ENCODE measurements at places on chromosomes 5 and 9.

- no peak for DNase-seq
Measured at GRCh38 chr9:127731938-127732337, 3.2 kb downstream of the TOR2A start.

GRCh38 chr5:80414113-80414512, 6.2 kb downstream of the ZFYVE16 start:
- no peak for DNase-seq

- DNase-seq: no peak
Measured at GRCh38 chr5:59178482-59178881, 595.6 kb downstream of the RAB3C start.

- no peak for DNase-seq
Measured at GRCh38 chr5:73114044-73114688, 6.2 kb upstream of the TMEM171 start.

DNA sequence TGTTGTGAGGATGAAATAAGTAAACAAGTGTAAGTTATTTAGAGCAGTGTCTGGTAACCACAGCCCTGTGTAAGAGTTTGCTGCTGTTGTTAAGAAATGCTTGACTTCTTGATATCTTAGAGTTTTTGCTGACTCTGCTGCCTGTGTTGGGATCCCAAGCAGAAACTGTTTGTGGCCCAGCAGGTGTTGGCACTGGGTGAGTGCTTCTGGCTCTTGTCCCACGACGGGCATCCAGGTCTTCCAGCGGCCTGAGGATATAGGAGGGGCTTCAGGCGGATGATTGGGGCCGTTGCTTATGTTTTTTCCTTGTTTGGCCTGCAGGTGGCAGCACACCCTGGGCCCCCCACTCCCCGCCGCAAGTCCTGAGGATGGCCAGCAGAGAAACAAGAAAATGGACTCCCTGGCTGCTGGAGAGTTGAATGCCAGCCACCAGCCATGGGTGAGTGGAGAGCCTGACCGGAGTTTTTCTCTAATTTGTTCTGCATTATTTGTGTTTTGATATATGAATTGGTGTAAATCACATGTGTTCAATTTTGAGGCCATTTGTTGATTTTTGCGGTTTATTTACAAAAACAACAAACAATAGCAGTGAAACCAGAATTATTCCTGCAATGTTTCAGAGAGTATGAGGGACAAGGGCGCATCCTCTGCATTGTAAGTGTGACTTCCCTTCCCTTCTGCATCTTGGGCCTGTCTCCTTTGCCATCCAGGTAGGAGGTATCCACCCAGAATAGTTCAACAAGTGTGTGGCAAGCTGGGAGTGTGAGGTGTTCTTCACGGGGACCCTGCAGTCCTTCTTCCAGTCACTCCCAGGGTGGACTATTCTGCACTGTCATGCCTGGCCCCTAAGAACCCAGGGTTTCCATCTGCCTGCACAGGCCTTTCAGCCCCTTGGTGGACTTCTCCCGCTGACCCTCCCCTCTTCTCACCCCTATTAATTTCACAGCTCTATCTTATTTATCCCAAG, 50.3 kb downstream of the SLC22A5 start:
- peak; percentile 73 for DNase-seq

- DNase-seq: no peak
Measured at GRCh38 chr9:89609426-89610006, 4.7 kb downstream of the GADD45G start.

DNA sequence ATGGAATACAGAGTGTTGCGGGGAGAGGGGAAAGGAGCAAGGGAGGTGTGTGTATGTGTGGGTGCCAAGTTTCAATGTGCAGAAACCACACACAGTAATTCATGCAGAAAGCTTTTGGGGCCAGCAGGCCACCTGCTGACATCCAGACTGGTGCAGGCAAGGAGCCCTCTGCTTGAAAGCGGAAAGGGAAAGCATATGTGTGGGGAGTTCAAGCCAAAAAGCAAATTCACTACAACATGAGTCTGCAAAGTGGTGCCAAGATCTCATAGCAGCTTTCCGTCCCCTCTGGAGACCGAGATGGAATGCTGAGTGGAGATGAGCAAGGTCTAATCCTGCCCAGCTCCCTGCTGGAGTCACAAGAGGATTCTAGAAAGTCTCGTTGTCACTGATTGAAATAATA, 159.7 kb upstream of the VLDLR start:
- DNase-seq: no peak

GRCh38 chr9:108193026-108193710, 662.6 kb downstream of the ACTL7B start:
- DNase-seq: no peak

- no peak for DNase-seq
Measured at GRCh38 chr9:32497921-32498320, 28.1 kb downstream of the RIGI start.

DNA sequence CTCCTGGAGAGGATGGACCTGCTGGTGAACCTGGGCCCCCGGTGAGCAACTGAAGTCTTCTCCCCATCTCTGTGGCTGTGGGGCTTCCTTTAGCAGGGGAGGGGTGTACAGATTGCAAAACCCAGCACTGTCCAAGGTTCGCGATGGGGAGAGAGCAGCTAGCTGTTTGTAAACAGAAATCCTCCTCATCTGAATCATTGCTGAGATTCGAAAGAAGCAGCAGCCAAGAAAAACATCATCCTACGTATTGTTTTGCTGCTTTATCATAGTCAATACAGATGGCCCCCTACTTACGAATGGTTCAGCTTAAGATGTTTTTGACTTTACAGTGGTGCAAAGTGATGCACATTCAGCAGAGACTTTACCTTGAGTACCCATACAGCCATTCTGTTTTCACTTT, 80.0 kb upstream of the TGFBR1 start:
- DNase-seq: peak; percentile 51

GRCh38 chr5:157509093-157509492, 49.1 kb downstream of the NIPAL4 start:
- no peak for DNase-seq

DNA sequence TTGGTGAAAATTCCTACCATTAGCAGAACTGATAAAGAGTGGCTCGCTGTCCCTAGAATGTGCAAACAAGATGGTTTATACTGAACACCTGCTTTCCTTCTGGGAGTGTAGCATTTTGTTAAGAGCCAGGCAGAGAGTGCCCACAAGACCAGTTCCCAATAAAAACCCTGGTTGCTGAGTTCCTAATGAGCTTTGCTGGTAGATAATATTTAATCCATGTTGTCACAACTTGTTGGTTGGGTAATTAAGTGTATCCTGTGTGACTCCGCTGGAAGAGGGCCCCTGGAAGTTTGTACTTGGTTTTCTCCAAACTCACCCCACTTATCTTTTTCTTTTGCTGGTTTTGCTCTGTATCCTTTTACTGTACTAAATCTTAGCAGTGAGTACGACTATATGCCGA, 39.5 kb upstream of the GOLGA1 start:
- no peak for DNase-seq

DNA sequence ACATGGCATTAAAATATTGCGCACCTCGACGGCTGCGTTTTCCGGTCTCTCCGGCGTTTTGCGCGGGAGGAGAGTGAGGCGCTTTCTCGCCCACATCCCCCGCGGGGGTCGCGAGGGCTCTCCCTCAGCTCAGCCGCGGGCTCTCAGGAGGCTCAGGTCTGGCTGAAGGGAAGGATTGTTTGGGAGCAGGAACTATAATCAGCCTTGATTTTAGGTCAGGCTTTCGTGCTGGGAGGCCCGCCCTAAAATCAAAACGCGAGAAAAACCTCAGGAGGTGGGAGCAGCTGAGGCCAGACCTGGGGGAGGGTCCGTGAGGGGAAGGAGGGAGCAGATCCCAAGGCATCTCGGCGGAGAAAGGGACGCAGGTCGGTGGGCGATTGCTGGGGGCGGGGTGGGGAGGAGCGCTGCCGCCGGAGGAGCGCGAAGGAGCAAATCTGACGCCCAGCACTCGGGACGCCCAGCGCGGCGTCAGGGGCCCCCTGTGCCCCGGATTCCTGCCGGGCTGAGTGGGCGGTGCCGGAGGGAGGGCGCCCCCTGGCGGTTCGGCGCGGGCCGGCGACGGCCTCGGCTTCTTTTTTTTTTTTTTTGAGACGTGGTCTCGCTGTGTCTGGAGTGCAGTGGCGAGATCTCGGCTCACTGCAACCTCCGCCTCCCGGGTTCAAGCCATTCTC, 18.7 kb upstream of the RNF130 start:
- DNase-seq: peak; percentile 37

DNA sequence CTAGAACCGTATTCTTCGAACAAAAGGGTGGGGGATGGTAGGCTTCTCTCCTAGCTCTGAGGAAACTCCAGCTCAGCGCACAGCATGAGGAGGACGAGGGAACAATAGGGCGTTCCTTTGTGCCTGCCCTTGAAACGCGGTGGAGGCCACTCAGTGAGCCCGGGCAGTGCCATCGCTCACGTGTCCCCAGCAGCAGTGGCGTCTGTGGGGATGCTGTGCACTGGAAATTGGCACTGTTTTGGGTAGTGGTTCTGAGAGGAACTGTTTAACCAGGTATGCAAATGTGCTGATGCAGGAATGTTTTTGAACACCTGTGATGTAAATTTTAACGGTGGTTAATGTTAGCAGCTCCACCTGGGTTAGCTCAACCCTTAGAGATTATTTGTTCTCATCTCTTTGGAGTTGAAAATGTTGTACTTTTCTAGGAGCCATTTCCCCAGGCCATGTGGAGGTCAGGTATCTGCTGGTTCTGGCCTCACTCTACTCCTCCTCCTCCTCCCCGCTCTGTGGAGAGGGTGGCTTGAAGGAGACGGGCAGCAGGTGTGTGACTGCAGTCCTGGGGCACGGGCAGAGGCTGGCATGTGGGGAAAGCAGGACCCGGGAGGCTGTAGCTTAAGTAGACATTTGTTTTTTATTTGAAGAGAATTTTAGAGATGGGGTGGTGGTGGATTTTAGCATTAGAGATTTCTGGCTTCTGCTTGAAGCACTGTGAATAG, 48.3 kb downstream of the EHMT1 start:
- DNase-seq: no peak

DNA sequence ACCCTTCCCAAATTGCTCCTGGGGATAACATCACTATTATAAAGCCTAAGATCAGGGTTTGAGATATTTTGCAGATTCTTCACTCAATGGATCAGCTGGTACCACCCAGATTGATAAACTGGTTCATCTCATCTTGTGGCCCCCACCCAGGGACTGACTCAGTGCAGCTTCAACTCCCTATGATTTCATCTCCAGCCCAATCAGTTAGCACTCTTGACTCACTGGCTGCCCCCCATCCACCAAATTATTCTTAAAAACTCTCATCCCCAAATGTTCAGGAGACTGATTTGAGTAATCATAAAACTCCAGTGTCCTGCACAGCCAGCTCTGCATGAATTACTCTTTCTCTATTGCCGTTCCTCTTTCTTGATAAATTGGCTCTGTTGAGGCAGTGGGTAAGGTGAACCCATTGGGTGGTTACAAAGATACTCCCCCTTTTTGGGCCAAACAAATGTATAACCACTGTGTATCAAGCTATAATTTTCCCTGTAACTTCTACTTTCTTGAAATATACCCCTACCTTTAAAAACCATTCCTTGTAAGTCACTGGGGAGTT, 263.3 kb upstream of the IL12B start:
- no peak for DNase-seq

- no peak for DNase-seq
Measured at GRCh38 chr5:109335114-109335513, 74.7 kb downstream of the PJA2 start.

DNA sequence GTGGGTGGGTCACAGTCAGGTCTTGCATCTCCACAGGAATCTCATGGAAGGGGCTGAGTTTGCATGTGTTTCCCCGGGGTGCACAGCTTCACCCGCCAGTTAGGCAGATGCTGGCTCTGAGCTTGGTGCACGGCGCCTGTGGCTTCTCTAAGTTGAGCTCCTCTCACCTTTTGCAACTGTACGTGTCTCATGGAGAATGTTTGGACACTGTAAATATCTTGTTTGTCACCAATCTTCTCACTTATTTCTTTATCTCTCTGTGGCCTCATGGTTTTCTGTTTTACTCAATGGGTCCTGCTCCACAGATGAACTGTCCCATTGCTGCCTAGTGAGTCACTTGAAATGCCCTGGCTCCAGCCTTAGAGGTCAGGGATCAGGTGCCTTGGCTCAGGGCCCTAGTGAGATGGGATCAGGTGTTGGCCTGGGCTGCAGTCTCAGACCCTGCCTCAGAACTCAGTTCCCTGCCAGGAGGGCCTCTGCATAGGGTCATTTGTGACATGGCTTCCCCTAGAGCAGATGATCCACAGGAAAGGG, 61.6 kb downstream of the WNK2 start:
- DNase-seq: no peak

GRCh38 chr9:134784577-134785305, 95.9 kb upstream of the FCN2 start:
- no peak for DNase-seq

DNA sequence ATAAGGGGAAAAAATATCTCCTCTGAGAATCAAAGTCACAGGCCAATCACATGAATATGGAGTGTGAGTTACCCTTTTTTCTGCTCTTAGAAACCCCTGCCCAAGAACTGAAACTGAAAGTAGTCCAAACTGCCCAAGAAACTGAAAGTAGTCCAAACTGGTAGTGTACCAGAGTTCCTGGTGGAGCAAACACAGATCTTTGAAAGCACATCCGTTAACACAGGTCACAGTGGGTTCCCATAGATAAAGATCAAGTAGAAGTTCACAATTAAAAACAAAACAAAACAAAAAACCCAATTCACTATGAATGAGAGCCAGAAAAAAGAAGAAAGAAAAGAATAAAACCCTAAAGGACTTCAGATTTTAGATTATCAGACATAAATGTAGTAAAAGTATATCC, 332.4 kb upstream of the EFNA5 start:
- DNase-seq: peak; percentile 7
